ENCODE measurements at places on chromosomes 5 and 9. TPM values are rescaled to one million over a fixed set of nuclear protein-coding genes. Genes with fewer than 3 reads are reported as not detected.

- no peak overlapping the region for H3K4me3 ChIP-seq
- H3K4me1 ChIP-seq: no peaks in the 10 kb centered on the region
- H3K36me3 ChIP-seq: no peaks in the 10 kb centered on the region
Measured at GRCh38 chr9:108688676-108689075, 167.1 kb downstream of the ACTL7B start.

DNA sequence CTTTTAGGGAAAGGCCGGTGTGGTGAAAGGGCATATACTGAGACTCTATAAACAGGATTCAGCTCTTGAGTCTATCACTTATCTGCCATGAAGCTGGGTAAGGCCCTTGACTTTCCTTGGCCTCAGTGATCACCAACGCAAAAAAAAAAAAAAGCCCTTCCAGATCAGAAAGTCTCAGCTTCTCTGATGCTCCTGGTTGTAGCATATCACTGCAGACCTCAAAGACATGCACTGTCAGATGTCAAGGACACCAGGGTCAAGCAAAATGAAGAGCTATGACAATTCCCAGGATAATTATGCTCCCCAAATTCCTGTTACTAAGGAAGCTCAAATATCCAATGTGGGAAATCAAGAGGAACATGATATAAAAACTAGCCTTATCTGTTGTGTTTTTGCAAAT is 68.3 kb upstream of the IFNE start:
- no peaks in the 10 kb centered on the region for H3K36me3 ChIP-seq
- no peaks in the 10 kb centered on the region for H3K4me1 ChIP-seq
- H3K27ac ChIP-seq: no peak overlapping the region

DNA sequence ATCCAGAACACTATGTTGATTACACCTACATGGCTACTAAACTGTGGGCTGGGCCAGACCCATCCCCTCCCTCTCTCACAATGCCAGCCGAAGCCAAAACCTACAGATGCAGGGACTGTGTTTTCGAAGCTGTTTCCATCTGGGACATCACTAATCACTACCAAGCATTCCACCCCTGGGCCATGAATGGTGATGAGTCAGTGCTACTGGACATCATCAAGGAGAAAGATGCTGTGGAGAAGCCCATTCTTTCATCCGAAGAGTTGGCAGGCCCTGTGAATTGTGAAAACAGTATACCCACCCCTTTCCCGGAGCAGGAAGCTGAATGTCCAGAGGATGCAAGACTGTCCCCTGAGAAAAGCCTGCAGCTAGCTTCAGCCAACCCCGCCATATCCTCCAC is 65.0 kb downstream of the ZNF462 start:
- no peak overlapping the region for H3K4me3 ChIP-seq
- no peak overlapping the region for H3K27ac ChIP-seq
- DNase-seq: no peak
- no peaks in the 10 kb centered on the region for H3K27me3 ChIP-seq
- H3K4me1 ChIP-seq: peaks cover 2% of the 10 kb centered on the region
- H3K36me3 ChIP-seq: peaks cover 65% of the 10 kb centered on the region

- H3K4me1 ChIP-seq: no peaks in the 10 kb centered on the region
- H3K27me3 ChIP-seq: no peaks in the 10 kb centered on the region
- H3K36me3 ChIP-seq: no peaks in the 10 kb centered on the region
Measured at GRCh38 chr9:10396615-10397014, 216.2 kb downstream of the PTPRD start.

The PPP3R2 gene
- not detected for total RNA-seq

Data from cardiac muscle cell (in vitro differentiated cells and primary cell).